ENCODE measurements at places on chromosomes 1 and 21.

GRCh38 chr1:196678510-196678884 lies 26.7 kb downstream of the CFH start:
- DNase-seq = no peak

- DNase-seq = peak; percentile 37
Measured at GRCh38 chr1:223363856-223364684, at the start of gene SUSD4. Gene SUSD4 (minus strand): TSS chr1:223364176. CDS start chr1:223363425, 751 bp downstream.

DNA sequence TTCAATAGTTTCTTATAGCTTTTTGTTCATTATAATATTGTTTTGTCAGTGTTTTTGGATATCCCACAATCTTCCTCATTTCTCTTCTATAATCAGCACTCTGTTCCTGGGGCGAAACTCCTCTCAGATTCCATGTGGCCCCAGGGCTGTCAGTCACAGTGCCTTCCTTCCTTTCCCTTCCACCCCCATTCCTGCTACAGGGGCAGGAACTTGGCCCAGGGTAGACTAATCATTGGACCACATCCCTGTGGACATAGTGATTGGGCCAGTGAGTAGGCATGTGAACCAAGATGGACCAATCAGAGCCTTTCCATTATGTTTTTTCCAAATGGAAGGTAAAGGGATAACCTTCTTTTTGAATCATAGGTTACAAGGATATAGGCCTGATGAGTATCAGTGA lies 78.3 kb downstream of the PGM1 start:
- DNase-seq = no peak

DNA sequence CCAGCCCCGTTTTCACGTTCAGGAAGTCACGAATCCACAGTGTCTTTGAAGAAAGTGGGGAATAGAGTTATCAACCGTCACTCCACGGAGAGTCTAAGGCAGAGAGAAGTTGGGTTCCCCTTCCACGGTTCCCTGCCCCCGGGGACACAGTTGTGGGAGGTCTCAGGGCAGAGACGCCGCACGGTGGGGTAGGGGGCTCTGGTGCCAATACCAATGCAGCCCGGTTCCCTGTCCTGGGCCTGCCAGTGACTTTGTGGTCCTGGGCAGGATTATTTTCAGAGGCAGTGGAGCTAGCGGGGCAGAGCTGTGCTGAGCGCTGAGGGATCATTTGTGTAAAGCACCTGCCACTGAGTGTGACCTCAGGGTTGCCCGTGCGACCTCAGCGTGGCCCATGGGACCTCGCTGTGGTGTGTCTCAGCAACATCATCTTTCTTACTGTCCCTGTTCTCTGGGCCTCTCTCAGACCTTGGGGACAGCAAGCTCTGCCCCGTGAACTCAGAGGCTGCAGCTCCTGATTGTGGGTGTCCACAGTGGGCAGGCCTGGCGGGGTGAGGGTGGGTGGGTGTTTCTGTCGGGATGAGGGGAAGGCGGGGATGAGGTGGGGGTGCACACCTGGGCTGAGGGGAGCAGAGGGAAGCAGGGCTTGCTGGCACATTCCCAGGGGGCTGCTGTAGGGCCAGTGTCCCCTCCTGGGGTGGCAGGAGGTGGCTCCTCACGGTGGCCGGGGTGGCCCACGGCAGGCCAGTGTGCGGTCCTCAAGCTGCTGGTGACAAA lies 65.2 kb downstream of the AGPAT3 start:
- DNase-seq = no peak

- peak; percentile 36 for DNase-seq
Measured at GRCh38 chr1:206674745-206675175, 9.9 kb upstream of the MAPKAPK2 start.

DNA sequence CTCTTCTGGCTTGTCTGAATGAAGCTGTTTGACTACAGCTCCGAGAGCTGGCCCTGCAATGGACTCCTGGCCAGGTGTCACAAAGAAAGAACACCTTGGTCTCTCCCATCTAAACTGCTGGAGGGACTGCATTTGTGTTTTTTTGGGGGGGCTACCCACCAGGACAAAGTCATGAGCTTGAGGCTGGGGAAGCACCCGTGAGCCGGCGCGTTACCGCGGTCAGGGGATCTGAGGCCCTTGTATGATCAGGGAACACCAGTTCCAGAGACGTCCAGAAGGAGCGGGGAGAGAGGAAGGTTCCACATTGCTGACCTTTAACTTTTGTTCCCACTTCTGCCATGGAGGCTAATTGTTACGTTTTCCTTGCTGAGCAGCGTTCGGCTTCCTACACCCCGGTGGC lies 84.5 kb upstream of the C1orf174 start:
- DNase-seq = no peak

- no peak for DNase-seq
Measured at GRCh38 chr1:178931858-178932551, 61.1 kb upstream of the ANGPTL1 start.

GRCh38 chr1:7026169-7026568 lies 240.9 kb downstream of the CAMTA1 start:
- no peak for DNase-seq

- DNase-seq = no peak
Measured at GRCh38 chr1:7060745-7061144, 275.5 kb downstream of the CAMTA1 start.

DNA sequence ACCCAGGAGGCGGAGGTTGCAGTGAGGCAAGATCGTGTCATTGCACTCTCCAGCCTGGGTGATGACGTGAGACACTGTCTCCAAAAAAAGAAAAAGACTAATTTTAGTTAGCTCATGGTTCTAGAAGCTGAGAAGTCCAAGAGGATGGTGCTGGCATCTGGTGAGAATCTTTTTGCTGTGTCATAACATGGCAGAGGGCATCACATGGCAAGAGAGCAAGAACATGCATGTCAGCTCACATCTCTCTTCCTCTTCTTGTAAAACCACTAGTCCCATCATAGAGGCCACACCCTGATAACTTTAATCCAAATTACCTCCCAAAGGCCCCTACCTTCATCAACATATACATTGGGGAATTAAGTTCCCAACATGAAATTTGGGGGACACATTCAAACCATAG lies 13.8 kb upstream of the CNN3 start:
- no peak for DNase-seq

GRCh38 chr1:166952002-166952746 lies 23.2 kb downstream of the ILDR2 start:
- DNase-seq = no peak

GRCh38 chr1:244802041-244802440 lies 33.4 kb upstream of the COX20 start:
- DNase-seq = no peak

GRCh38 chr1:103341377-103341880 lies 184.1 kb upstream of the RNPC3 start:
- no peak for DNase-seq

DNA sequence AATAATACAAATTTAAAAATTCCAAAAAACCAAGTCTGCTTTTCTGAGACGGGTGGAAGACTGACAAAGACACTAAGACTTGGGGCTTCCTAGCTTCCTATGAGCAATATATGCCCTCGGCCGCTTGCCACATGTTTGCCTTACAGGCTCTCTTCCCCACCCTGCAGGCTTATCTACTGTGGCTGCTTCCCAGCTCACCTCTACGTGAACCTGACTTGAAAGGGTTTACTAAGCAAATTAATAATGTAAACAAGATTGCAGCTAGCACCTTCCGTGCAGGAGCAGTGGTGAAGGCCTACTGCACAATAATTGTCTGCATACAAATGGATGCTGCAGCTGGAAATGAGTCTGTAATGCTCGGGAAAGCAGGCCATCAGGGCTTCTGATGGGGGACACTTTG lies 152.9 kb upstream of the DAB1 start:
- no peak for DNase-seq

DNA sequence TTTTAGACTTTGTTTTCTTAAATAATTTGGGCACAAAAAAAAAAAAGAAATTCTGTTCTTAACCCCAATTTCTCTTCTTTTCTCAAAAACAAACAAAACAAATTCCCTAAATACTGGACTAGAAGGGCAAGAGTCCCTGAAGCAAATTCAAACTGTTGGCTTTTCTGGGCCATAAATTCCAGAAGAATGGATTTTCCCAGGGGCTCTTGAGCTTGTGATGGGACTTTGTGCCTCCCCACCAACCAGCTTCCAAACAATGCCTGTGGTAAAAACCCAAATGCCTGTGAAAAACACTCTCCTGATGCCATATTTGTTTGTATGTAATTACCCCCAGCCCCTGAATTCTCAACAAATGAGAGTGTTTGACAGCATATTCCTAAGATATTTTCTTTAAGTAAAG lies 55.4 kb downstream of the SGIP1 start:
- no peak for DNase-seq

DNA sequence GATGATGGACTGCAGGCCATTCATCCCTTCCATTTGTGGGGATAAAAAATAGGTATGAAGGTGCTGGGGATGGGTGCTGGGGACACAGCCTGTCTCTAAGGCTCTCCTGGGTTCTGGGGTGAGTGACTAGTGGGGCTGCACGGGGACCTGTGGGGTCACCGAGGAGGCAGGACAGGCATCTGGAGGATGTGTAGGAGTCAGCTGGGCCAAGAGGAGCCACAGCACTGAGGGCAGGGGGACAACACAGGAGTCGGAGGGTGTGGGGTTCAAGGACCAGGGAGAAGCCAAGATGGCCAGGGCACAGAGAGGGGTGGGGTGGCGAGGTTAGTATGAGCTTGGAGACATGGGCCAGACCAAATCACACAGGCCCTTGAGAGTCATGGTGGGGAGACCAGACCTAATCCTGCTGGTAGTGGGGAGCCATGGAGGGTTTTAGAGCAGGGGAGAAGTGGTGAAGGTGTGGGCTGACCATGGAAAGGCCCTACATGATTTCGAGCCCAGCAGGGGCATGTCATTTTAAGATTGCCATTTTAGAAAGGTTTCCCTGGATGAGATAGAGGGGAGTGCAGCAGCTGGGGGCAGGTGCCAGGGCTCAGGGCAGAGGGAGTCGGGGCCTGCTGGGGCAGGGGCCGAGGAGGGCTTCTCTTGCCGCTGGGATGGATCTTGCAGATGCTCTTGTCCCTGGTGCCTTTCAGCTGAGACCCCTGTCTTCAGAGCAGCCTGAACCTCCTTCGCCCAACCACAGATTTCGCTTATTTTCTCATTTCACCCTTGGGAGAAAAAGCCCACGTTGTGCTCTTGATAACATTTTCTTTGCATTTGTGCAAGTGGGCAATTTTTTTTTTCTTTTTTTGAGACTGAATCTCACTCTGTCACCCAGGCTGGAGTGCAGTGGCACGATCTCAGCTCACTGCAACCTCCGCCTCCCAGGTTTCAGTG lies 22.7 kb downstream of the SERINC2 start:
- DNase-seq = no peak

DNA sequence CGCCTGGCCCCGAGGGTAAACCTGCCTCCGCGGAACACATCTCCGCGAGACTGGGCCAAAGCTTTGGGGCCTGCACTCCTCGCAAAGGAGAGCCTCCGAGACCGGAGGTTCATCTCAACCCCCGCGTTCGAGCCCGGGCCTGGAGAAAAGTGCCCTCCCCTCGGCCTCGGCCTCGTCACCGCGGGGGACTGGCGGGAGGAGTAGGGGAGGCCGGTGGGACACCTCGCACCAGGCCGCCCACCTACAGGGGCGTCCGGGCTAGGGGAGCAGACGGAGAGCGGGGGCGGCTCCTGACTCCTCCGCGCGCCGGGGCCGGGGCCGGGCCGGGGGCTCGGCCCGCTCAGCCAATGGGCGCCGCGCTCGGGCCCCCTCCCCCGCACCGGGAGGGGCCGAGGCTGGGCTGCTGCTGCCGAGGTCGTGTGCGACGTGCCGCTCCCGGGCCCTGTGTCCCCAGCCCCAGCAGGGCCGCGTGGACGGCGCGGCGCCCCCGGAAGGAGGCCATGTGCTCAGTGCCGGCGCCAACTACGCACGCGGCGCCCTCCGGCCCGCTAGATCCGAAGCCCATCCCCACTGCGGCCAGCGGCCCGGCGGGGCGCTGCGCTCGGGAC lies 684 bp downstream of the SLC2A1 start:
- peak; percentile 57 for DNase-seq

DNA sequence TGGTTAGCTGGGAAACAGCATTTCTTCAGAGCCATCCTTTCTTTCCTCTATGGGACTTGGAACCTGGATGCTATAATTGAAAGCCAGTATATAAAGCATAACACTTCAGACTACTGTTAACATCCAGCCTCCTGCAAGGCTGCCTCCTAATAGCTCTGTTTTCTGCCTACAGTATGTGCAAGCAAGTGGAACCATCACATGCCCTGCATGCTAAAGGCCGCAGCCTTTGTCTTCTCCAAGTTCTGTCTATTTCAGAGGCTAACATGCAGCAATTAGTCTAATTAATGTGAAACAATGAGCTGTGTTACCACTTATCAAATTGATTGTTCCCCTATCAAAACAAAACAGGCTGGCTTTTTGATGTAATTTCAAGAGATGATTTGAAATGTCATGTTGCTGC lies 82.7 kb upstream of the ESRRG start:
- DNase-seq = no peak

- DNase-seq = no peak
Measured at GRCh38 chr1:19040010-19040680, 83.7 kb upstream of the IFFO2 start.

- DNase-seq = no peak
Measured at GRCh38 chr1:1191734-1192133, 14.7 kb downstream of the TNFRSF18 start.

DNA sequence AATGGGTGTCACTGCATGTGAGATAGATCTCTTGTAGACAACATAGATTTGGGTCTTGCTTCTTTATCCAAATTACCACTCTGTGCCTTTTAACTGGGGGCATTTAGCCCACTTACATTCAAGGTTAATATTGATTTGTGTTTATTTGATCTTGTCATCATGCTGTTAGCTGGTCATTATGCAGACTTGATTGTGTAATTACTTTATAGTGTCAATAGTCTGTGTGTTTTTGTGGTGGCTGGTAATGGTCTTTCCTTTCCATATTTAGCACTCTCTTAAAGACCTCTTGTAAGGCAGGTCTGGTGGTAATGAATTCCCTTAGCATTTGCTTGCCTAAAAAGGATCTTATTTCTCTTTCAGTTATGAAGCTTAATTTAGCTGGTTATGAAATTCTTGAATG lies 29.6 kb downstream of the ZNF691 start:
- no peak for DNase-seq

DNA sequence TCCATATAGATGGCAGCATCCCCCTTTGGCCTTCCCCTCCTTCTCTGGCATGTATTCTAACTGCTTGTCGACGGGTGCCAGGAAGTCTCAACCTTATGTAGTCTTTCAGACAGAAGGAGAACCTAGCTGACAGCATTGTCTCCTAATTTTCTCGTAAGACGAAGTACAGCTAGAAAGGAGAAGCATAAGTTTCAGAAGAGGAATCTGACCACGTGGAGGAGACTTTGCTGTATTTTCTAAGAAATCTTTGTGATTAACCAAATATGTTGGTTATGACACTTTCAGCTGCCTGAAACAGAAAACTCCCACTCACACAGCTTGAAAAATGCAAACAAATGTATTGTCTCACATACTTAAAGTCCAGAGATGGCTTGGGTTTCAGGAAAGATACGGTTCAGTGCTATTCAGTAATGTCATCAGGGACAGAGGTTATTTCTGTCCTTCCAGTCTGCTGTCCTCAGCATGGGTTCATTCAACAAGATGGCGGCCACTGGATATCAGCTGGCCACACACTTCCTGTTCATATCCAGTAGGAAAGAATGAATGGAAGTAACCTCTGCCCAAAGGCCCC lies 109.5 kb upstream of the ZNF648 start:
- no peak for DNase-seq

DNA sequence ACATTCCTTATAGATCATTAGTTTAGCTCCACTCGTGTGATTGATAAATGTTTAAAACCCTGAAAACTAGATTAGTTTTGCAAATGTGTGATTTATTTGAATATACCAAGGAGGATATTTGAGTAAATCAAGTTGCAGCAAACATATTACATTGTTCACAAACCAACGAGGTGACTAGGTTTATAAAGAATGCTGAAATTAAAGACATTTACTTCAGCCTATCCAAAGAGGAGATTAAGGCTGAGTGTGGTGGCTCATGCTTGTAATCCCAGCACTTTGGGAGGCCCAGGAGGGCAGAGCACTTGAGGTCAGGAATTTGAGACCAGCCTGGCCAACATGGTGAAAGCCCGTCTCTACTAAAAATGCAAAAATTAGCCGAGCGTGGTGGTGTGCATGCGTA lies 34.1 kb downstream of the VTCN1 start:
- no peak for DNase-seq
